ENCODE measurements at places on chromosomes 2 and 18.

- DNase-seq = no peak
Observed at GRCh38 chr2:170277951-170278350, 100.0 kb downstream of the MYO3B start.

DNA sequence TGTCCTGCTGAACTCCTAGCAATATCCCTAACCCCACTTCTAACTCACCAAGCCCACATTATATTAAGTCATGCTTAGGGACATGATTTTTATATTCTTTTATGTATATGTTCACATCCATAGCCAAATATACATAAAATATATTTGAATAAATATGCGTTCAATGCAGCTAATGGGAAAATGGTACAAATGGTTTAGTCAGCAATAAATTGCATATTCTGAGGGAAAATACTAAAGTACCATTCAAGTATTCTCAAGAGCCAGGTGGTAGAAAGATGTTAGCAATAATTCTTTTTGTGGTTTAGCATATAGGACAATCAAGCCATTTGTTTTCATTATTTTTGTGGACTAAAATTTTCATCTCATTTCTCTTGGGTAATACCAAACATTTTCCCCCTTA, 306.0 kb downstream of the TDRD15 start:
- no peak for DNase-seq

GRCh38 chr2:110858993-110859701, 126.8 kb downstream of the ACOXL start:
- no peak for DNase-seq

- no peak for DNase-seq
Observed at GRCh38 chr2:201900362-201900761, 94.0 kb downstream of the CDK15 start.

- no peak for DNase-seq
Observed at GRCh38 chr2:178506101-178506500, 25.8 kb downstream of the PLEKHA3 start.

DNA sequence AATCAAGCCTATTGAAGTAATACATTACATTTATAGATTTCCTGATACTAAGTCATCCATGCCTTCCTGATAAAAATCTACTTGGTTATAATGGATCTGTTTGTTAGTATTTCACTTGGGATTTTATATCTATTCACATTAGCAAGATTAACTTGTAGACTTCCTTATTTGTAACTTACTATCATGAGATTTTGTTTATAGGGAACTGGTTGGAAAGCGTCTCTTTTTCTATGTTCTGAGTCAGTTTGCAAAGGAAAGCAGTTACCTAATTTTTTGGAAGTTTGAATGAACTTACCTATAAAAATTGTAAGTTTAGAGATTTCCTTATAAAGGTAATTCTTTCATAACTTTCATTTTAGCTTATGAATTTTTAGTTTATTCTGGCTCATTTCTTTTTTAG, 141.4 kb downstream of the SMAD7 start:
- DNase-seq = no peak

GRCh38 chr2:221572821-221573429, 821 bp upstream of the EPHA4 start:
- peak; percentile 67 for DNase-seq

DNA sequence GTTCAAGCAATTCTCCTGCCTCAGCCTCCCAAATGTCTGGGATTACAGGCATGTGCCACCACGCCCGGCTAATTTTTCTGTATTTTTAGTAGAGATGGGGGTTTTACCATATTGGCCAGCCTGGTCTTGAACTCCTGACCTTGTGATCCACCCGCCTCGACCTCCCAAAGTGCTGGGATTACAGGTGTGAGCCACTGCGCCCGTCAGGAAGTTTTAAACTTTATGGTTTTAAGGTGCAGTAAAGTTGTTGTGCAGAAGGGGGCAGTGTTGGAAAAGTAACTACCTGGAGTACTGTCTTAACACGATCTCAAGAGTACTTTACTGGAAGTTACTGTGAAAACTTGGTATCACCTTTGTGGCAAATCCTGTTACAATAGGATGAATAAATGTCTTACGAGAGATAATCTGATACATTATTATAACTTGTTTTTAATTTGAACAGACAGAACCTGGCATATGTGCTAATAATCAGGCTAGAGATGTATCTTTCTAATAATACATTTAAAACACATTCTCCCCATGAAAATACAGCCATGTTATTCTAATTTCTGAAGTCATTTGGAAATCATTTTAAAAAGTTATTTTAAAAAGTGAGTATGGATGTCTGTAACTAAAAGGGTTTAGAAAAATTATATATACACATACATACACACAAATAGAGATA, 10.8 kb downstream of the SPDYA start:
- DNase-seq = peak; percentile 50

GRCh38 chr2:62145478-62146100, 50.3 kb upstream of the B3GNT2 start:
- no peak for DNase-seq

GRCh38 chr2:156115338-156115737, 217.2 kb downstream of the NR4A2 start:
- DNase-seq = no peak

GRCh38 chr2:193561054-193561453, 1366.3 kb upstream of the TMEFF2 start:
- no peak for DNase-seq

DNA sequence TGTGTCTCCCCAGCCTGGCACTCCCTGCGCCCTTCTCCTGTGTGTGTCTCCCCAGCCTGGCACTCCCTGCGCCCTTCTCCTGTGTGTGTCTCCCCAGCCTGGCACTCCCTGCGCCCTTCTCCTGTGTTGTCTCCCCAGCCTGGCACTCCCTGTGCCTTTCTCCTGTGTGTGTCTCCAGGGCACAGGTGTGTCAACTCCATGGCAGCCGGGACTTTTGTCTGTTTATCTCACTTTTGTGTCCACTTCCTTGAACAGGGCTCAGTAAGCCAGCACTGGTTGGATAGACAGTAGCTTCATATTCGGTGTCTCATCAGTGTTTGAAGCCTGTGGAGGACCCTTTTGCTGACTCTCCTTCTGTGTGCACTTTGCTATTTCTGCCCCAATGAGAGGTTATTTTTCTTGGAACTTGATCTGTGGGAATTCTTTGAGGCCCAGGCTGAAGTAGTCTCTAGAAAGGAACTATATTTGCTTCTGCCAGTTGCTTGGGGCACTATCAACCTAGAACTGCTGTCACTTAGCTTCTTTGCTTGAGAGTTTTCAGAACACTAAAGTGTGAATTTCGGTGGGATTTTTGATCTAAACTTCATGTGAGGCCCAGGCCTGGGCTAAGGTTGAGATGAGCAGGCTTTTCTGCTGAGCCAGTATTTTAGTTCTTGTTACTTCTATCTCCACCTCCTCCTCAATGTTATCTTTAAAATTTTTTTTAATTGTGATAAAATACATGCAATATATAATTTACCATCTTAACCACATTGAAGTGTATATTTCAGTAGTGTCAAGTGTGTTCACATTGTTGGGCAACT, 8.3 kb upstream of the ASB1 start:
- no peak for DNase-seq

GRCh38 chr18:9058406-9058805, 44.1 kb upstream of the NDUFV2 start:
- no peak for DNase-seq

DNA sequence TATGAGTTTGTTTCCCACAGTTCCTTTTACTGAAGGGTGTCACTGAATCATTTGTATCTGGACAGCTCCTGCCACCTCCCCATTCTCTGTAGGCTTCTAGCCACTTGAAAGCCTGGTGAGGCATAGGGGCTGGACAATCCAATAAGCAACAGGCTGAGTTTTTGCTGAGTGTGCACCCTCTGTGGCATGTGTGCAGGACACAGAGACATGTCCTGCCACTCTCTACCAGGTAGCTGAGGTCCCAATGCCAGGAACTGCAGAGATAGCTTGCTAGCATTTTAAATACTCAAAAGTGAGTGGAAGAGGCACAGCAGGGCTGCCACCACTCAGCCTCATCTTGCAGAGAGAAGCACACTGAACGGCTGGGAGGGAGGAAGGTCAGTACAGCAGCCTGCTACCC, 77.2 kb upstream of the TFCP2L1 start:
- no peak for DNase-seq

GRCh38 chr18:61754039-61754583, 138.7 kb downstream of the RNF152 start:
- no peak for DNase-seq

DNA sequence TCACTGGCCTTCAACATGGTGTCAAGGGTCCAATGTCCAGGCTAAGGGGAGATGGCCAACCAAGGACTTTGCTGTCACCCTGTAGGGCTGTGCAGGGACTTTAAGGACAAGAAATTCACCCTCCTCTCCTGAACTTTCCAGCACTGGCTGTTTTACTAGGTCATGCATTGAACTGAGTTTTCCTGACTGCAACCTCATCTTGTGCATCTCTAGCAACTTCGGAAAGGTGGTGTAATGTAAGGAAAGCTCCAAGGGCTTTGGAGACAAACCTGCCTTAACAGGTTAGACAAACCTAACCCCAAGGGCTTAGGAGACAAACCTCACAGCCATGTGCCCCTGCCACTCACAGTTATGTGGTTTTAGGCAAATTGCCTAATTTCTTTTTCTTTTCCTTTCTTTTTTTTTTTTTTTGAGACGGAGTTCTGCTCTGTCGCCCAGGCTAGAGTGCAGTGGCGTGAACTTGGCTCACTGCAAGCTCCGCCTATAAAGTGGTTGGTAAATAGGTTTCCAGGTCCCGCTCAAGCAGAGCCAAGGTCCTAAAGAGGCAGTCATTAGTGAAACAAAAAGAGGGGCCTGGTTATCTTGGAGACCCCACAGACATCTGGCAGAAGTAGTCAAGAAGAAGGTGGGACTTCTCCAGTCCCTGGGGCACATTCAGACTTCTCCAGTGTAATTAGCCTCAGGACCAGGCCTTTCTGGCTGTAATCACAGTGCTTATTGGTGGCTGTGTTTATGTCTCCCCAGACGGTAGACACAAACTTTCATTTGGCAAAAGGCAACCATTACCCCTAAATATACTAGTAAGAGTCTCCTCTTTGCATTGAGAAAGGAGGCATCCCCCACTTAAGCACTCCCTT, 37.6 kb upstream of the PMAIP1 start:
- DNase-seq = no peak

DNA sequence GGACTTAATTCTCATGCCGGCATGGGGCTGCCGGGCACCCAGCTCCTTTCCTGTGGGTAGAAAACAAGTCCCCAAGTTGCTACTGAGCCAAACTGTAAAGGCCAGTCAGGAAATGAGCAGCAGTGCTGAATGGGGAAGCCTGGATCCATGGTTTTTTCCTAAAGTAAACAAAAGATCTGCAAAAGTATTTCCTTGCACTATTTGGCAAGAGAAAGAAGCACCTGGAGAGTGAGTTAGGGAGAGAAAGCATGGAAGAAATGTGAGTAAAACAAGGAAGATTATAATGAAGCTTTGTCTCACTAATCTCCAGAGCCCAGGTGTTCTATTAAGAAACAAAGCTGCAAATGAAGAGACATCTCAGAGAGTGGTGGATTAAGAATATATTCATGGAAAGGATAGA, 117.6 kb downstream of the METTL8 start:
- DNase-seq = no peak

GRCh38 chr2:229313591-229313990, 42.5 kb upstream of the PID1 start:
- no peak for DNase-seq

GRCh38 chr2:141570474-141571131, 560.2 kb downstream of the LRP1B start:
- DNase-seq = no peak

- no peak for DNase-seq
Observed at GRCh38 chr2:199433204-199433832, 24.4 kb downstream of the SATB2 start.

- DNase-seq = no peak
Observed at GRCh38 chr18:55398858-55399257, 189.1 kb downstream of the TCF4 start.

DNA sequence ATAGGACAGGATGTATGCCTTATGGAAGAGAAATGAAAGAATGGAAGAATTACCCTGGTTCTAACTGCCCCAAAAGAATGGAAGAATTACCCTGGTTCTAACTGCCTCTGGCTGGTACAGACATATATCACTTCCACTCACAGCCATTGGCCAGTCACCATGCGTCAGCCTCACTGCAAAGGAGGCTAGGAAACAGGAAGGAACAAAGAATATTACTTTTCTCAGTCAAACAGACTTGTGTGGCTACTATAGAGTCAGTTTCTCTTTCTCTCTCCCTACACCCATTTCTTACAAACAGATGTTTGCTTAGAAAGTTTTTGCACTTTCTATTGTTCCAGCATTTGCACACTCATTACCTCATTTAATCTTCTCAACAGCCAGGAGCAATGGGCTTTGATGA, 1111.1 kb upstream of the KLHL29 start:
- DNase-seq = no peak

- DNase-seq = no peak
Observed at GRCh38 chr18:23169673-23170044, 34.4 kb downstream of the CABLES1 start.

DNA sequence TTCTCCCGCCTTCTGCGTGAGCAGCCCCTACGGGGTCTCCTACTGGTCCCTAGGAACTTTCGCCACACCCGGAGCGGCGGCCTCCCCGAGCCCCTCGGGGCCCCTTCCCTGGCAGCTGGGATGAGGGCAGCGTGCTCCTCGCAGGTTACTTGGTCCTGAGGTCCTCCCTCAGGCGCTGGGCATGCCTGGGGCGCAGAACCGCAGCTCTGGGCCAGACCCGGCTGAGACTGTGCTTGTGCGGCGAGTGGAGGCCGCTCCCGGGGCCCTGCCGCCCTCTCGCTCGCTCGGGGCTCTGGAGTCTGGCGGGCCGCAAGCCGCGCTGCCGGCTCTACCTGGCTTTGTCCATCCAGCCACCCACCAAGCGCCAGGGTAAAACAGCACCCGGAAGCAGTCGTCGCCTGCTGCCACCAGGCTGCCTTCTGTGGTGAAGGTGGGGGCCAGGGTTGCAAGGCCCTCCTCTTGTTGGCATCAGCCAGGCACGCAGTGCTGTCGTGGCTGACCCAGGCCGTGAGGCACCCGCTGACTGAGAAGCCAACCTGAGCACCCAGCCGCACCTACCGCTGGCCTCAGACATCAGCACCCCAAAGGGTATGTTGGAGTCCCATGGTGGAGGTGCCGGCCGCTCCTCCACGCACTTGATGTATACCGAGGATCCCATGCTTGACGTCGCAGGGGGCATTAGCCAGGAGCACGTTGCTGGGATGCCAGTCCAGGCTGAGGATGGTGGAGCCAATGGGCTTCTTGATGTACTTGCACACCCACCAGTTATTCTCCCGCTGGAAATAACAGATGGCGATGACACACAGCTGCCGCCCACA, 46.1 kb upstream of the PTH2R start:
- DNase-seq = no peak

- DNase-seq = no peak
Observed at GRCh38 chr18:67402543-67402942, 114.0 kb downstream of the DSEL start.

GRCh38 chr2:72993933-72994280, 76.6 kb downstream of the EMX1 start:
- no peak for DNase-seq
